ENCODE measurements at places on chromosomes 5 and 9.

DNA sequence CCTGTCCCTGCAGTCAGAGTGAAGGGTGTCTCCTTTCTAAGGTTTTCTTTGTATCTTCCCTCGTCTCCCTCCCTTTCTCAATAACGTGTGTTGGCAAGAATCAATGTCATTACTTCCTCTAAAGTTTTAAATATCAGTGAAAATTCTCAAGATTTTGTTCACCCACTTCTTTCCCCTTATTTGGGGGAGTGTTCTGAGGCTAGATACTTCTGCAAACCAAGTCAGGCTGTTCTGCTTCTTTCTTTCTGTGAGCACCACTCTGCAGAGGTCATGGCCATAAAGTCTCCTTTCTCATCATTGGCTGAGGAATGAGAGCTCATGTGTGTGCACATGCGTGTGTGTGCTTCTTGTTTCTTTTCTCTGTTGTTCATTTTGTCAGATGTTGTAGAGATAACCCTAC lies 26.6 kb upstream of the SPATA31C2 start:
- no peak for DNase-seq

DNA sequence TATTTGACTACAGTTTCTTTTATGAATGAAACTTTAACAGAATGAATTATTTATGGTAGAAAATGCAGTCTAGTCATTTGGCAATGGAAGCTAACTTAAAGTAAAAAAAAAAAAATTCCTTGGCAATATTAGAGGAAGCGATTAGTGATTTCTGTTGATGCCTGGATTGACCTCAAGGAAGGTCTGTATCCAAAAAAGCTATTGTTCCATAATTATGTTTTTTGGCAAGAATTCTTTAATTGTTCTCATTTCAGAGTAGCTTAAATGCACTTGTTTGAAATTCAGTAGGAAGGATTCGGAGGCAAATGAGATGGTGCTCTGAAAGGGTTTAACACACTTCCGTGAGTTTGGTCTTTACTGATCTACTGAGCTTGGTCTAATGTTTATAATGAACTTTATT lies 61.8 kb downstream of the ITGA1 start:
- no peak for DNase-seq

GRCh38 chr5:91499943-91500531 lies 116.9 kb upstream of the ARRDC3 start:
- no peak for DNase-seq

DNA sequence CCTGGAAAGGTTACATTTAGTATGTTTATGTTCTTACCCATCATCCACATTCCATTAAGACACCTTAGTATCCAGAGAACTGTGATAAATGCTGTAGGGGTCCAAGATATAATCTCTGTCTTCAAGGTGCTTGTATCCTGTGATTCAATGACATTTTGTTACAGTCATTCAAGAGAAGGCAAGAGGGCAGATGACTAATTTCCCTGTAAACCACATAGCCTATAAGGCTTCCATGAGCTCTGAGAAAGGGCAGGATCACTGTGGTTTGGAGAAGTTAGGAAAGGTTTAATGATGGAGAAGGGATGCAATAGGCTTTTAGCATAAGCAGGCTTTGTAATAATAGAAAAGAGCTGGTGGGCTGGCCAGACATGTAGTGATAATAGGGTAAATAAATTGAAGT lies 40.0 kb downstream of the PAPPA start:
- DNase-seq, result peak; percentile 35

- DNase-seq, result no peak
These were observed 12.4 kb downstream of the ITGA2 start for GRCh38 chr5:53001541-53001940.

- no peak for DNase-seq
These were observed 544.1 kb downstream of the RAB3C start for GRCh38 chr5:59126708-59127573.

DNA sequence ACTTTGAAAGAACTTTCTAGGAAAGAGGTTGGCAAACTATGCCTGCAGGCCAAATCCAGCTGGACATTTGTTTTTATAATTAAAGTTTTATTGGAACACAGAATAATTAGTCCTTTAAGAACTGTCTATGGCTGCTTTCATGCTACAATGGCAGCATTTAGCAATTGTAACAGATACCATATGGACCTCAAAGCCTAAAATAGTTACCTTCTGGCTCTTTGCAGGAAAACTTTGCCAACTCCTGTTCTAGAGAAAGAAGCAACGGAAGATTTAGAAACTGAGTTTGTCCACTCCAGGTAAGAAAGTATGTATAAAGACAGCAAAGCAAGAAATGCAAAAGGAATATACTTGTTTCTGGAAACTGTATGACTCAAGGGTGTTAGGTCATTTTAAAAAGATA lies 281.7 kb upstream of the TRPM3 start:
- DNase-seq, result no peak

- no peak for DNase-seq
These were observed 367.9 kb downstream of the CYLC2 start for GRCh38 chr9:103362986-103363385.

DNA sequence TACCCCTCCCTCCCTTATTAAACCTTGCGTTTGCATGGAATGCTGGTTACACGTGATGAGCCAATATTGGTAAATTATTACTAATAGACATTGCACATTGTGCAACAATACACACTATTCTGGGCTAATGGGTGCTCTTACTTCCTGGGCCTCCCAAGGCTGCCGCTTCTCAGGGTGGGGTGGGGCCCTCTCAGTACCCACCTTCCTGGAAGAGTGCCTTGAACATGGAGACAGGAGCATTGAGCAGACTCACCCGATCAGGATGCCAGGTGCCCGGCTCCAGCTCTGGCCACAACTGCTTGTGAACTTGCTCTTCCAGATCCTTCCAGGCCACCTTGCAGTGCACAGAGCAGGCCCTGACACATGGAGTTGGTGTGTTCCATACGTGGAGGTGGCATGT lies 24.7 kb upstream of the CEP72 start:
- no peak for DNase-seq

DNA sequence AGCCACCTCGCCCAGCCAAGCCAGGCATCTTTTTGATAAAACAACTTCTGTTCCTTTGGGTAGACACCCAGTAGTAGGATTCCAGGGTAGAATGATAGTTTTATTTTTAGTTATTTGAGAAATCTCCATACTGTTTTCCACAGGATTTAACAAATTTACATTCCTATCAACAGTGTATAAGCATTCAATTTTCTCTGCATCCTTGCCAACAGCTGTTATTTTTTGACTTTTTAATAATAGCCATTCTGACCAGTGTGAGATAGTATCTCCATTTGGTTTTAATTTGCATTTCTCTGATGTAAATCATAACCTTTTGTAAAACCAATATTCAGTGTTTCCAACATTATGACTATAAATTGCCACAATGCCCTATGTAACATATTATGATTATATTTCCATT lies 28.2 kb upstream of the CCNB1 start:
- DNase-seq, result no peak

- no peak for DNase-seq
These were observed 360.0 kb downstream of the BNC2 start for GRCh38 chr9:16510482-16510881.

GRCh38 chr9:6133346-6134063 lies 82.1 kb upstream of the IL33 start:
- DNase-seq, result no peak

GRCh38 chr9:130159915-130160670 lies 12.1 kb upstream of the NCS1 start:
- no peak for DNase-seq

GRCh38 chr9:110712955-110713354 lies 44.4 kb downstream of the MUSK start:
- no peak for DNase-seq

DNA sequence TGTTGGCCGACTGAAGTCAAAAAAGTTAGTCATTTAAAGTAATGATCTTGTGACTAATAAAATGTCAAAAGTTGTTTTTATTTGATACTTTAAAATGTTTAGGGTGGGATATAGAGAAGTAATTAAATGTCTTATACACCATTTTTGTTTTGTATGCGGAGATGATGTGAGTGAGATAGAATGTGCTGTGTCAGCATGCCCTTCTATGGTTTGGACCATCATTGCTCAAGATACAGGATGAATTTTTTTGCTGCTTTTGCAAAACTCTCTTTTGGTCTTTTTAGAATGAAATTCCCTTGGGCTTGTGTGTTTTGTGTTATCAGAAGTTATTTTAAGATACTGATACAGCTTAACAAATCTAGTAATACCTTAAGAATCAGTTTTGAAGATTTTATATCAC lies 12.5 kb downstream of the SRFBP1 start:
- DNase-seq, result no peak

DNA sequence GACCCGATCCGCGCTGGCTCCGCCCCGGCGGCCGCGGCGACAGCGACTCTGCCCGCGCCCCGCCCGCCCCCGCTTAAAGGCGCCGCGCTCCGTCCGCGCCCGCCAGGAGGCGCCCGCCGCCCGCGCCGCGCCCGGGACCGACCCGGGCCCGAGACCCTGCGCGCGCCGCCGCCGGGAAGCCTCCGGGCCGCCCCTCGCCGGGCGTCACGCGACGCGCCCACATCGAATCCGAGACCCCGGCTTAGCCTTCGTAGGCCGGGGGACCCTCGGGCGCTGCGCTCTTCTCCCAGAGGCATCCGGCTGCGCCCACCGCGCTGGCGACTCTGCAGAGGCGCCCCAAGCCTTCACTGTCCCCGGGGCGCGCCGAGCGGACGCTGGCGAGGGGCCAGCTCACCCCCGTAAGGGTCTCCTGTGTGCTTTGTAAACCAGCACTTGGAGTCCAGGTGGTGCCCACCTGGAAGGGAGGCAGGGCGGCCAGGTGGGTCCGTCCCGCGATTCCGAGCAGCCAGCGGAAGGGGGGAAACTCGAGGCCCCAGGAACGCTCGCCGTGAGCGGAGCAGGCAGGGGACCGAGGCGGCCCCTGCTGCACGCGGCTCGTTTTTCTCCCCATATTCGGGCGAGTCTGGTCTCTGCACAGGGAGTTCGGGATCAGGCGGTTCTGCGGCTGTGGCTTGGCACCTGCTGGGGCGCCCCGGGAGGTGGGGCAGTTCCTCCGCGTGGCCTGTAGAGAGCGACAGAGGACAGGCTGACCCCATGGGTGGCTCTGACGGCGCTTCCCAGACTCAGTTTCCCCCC lies 423 bp upstream of the ABCA2 start:
- peak; percentile 15 for DNase-seq

DNA sequence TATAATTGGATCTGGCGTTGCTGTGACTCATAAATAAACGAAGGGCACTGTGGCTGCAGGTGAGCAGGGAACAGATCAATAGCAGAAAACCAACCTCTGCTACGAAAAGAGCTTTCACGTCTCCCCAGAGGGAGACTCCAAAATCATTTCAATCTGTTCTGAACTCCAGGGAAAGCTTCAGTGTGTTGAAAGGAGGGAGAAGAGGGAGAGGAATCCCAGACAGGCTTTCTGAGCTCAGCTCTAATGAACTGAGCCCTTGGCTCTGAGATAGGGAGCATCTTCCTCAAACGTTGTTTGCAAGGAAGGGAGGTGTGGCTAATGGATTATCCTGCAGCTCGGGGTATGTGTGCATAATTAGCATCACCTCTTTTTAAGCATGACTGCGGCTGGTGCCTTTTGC lies 288.0 kb upstream of the IRX4 start:
- DNase-seq, result no peak

- DNase-seq, result peak; percentile 58
These were observed at the start of gene PARP8 for GRCh38 chr5:50666261-50667022. Gene PARP8 (plus strand): TSS chr5:50666637. CDS start chr5:50667096, 459 bp downstream.

Measured in T1000 (cell line).